Hematopoietic multipotent progenitor cell treated with erythropoietin and hydrocortisone succinate and interleukin-3 and kit ligand, for 8 days (in vitro differentiated cells): ENCODE measurements at places on chromosomes 3 and 15.

DNA sequence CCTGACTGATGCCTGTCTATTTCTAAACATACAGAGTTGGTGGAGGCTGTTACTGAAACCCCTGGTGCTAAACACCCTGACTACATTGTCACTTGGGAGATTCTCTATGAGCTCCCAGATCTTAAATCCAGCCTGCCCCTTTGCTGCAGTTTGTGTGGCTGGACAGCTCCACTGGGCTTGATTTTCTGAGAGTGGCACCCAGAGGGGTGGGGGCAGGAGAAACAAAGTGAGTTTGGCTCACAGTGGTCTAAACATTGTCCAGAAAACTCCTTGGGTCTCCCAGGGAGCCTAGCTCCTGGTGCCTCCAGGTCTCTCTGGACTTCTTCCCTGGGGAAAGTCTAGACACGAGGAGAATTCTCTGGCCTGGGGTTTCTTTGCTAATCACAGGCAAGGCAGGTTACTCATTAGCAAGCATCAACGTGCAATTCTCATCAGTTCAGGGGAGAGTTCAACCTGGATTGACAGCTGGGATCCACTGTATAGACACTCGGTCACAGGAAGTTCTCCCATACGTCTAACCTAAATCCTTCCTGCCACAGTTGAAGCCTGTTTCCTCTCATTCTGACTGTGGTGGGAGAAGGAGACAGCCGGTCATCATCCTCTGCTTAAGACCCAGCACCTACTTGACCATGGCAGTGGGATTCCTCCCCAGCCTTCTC lies 7.1 kb upstream of the DLL4 start:
- no peak for DNase-seq

DNA sequence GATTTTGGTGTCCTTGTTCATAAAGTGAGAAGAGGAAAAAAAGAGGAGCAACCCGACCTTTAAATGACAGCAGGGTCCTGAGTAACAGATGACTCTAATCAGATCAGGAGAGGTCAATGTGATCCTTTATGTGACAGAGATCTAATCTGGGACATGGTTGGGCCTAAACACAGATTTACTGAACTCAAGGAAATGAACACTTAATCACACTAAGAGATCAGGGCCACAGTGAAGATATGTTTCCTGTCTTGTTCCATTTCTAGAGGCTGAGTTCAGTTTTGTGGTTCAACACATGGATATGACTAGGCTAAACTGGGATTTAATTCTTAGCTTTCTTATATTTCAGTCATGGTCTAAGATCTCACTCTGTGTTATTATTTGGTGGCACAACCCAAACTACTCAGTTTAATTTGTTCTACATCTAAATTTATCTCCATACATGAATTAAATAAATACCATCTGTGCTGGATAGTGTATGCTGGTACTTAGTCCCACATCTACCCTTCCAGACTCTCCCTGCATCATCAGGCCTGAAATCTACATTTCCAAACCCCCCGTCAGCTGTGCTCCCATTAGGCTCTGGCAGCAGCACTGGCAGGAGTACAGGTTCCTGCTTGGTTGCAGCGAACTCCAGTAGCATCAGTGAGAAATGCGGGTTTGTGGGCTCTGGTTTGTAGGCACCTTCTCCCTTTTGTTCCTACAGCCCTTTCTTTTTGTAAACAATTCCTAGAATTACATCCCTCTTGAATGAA lies 22.6 kb downstream of the SFMBT1 start:
- DNase-seq: no peak

DNA sequence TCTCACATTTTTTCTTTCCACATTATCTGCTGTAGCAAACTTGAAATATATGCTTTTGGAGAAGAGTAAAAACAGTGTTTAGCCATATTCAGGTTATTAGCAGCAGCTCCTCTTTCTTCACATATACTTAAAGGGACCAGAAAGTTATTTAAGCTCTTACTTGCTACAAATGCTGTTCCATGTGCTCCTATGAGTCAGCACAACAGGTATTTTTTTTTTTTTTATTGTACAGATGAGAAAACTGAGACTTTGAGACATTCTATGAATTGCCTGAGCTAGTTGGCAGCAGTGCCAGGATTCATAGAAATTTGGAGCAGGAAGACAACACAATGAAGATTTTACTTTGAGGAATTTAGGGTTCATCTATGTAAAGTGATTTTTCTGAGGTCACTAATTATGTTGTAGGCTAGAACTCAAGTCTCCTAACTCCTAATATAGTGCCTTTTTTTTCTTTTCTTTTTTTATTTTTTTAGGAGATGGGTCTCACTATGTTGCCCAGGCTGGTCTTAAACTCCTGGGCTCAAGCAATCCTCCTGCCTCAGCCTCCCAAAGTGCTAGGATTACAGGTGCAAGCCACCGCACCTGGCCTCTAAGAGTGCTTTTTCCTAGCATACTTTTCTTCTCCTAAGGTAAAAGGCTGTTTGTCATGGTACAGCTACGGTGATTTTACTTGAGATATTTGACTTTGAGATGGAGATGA lies 23.6 kb downstream of the SETD5 start:
- DNase-seq: no peak

DNA sequence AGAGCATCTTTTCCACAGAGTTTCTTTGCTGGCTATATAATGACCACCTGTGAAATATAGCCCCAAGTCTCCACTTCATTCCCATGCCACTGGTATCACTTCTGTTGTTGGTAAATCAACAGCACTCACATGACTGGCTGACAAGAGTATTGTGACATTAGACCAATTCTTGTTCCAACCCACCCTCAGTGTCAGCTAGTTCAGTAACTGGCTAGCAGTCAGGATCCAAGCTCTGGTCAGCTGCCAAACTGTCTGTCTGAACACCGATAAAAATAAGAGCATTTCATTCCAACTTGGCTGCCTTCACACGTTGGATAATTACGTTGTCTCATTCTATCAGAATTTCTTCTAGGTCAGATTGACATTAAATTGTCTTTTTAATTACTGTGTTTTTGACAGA lies 166.5 kb downstream of the USP13 start:
- no peak for DNase-seq

GRCh38 chr15:100925480-100925879 lies 6.3 kb downstream of the LRRK1 start:
- no peak for DNase-seq

GRCh38 chr15:33503681-33504080 lies 192.9 kb downstream of the RYR3 start:
- DNase-seq: no peak

GRCh38 chr3:175713268-175713667 lies 854.1 kb downstream of the NAALADL2 start:
- no peak for DNase-seq

DNA sequence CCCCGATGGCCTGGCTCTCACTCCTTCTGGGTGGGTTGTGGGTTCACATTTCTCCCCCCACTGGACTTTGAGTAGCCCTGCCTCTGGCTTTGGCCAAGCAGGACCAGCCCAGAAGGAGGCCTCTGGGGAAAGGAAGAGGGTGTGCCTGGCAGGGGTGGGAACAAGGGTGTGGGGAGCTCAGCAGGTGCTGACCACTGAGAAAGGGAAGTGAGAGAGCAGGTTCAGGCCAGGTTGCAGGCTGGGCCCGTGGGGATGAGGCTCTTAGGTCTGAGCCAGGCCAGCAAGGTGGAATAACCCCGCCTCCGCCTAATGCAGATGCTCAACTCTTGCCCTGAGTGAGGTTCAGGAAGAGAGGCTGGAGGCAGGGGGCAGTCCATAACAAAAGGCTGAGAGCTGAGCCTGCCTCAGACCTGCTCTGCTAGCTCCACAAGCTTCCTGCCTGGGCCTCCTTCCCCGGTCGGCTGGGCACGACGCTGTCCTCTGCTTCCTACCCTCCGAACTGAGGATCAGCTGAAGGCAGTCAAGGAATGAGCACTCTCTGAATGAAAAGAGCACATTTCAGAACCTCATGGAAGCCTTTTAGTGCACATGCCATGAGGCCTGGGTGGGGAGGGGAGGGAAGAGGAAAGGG lies 82.7 kb downstream of the TLE3 start:
- no peak for DNase-seq

GRCh38 chr15:53811530-53811929 lies 52.1 kb upstream of the WDR72 start:
- peak; percentile 1 for DNase-seq

- no peak for DNase-seq
Measured at GRCh38 chr3:34851137-34851536, 788.2 kb upstream of the ARPP21 start.

DNA sequence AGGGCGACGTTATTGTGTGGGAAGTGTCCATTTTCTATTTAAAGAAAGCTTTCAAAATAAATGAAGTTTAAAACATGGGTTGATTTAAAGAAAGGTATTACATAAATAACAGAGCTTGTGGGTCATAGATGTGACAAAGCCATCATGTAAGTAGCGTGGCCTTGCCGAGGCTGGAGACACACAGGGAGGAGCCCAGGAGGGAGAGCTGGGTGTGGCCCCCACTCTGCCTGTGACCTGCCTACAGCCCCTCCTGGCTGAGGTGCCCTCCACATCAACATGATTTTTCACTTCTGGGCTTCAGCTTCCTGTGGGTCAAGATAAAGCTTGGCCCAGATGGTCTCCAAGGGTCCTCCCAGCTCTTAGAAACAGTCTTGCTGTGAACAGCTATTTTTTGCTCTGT lies 12.5 kb upstream of the MGLL start:
- no peak for DNase-seq

- no peak for DNase-seq
Measured at GRCh38 chr3:48155122-48155521, 33.1 kb downstream of the CDC25A start.

DNA sequence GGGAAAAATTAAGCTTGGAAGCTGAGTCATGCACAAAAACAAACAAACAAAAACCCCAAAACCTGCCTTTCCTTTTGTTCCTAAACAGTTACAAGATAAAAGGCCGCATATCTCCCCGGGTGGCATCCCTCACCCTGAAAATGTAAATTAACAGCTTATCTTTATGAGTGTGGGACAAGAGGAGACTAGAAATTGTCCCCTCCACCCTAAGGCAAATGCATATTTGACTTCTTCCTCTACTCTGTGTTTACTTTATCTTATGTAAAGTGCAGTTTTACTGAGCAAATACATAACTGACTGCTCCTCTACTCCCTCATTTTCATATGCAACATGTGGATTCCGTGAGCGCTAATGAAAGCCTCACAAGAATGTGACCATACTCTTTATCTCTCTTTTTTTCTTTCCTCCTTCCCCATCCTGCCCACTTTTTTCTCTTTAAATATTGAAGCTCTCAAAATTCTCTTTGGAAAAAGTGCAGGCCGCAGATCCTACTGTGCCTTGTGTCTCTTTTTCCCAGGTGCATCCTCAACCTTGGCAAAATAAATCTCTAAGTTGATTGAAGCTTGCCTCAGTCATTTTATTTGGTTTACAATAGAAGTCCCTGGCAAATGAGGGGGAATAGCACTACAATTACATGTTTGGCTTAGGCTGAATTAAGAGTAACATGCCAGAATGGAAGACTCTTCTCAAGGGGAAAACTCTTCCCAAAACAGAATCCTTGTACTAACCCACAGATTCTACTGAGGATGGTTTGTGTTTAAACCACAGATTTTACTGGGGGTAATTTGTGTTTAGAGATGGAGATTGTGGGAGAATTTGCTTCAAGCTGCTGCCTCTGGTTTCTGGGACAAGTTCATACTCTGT lies 72.7 kb upstream of the WDR72 start:
- no peak for DNase-seq

GRCh38 chr15:61126811-61127210 lies 102.3 kb downstream of the RORA start:
- no peak for DNase-seq

DNA sequence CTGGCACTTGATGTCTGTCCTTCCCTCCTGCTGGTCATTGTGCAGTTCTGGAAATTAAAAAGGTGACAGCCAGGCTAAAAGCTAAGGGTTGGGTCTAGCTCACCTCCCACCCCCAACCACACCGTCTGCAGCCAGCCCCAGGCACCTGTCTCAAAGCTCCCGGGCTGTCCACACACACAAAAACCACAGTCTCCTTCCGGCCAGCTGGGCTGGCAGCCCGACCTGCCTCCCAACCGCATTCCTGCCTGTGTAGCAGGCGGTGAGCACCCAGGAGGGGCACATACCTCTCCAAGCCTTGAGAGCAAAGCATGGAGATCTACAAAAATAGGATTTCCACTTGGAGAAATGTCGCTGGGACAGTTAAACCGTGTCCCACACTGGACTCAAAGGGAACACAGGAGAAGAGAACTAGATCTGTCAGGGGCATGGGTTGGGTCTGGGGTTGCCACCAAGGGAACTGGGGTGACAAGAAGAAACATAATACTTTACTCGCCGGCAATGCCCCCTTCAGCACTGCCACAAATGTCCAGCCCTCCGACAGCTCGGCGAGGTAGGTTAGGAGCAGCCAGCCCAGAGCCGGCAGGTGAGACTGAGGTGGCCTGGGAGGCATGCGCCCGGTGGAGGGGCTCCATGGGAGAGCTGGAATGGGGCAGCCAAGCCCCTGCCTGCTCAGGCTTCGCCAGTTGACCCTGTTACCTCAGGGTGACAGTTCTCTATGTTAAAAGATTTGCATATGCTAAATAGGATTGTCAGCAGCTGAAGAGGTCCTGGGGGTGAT lies 52.2 kb downstream of the EXOG start:
- no peak for DNase-seq

GRCh38 chr3:39639344-39640236 lies 169.8 kb upstream of the MYRIP start:
- peak; percentile 98 for DNase-seq

GRCh38 chr3:76514836-76515235 lies 525.1 kb upstream of the ROBO2 start:
- no peak for DNase-seq

GRCh38 chr15:66785637-66786036 lies 83.6 kb downstream of the SMAD6 start:
- no peak for DNase-seq

GRCh38 chr3:175082631-175083030 lies 223.5 kb downstream of the NAALADL2 start:
- DNase-seq: no peak

GRCh38 chr3:96755519-96755918 lies 58.9 kb upstream of the EPHA6 start:
- no peak for DNase-seq

DNA sequence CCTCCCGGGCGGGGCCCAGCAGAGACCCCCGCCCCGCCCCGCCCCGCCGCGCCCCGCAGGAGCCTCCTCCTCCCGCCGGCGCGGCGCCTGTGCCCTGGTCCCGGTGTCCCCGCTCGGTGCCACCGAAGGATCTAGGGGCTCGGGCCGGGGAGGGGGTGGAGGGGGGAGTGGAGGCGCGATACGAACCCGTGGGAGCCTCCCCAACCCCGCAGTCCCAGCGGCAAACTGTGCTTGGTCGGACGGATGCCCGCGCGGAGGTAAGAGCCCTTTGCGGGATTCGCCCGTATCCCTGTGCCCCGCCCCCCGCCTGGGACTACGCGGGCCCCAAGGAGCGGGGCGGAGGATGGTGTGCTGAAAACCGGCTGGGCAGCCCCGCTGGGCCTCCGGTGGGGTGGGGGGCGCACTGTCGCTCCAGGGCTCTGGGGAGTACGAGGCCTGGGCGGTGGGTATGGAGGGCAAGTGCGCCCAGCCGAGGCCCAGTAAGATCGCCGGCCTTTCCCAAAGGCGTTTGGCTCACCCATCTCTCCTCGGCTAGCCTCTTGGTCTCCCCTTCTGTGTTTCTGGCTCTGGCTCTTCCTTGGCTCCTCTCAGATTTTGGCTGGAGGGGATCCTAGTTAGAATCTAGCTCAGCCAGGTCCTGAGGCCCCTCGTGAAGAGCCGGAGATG lies 65.6 kb upstream of the POLG start:
- DNase-seq: no peak
